ENCODE measurements at places on chromosomes 3 and 15.

- DNase-seq: no peak
- no peak overlapping the region for H3K4me3 ChIP-seq
- no peaks in the 10 kb centered on the region for H3K4me1 ChIP-seq
These were observed 321.5 kb upstream of the CADM2 start for GRCh38 chr3:84637272-84637671.

GRCh38 chr15:25693321-25694238 is 169.5 kb downstream of the ATP10A start:
- H3K27me3 ChIP-seq: no peaks in the 10 kb centered on the region

DNA sequence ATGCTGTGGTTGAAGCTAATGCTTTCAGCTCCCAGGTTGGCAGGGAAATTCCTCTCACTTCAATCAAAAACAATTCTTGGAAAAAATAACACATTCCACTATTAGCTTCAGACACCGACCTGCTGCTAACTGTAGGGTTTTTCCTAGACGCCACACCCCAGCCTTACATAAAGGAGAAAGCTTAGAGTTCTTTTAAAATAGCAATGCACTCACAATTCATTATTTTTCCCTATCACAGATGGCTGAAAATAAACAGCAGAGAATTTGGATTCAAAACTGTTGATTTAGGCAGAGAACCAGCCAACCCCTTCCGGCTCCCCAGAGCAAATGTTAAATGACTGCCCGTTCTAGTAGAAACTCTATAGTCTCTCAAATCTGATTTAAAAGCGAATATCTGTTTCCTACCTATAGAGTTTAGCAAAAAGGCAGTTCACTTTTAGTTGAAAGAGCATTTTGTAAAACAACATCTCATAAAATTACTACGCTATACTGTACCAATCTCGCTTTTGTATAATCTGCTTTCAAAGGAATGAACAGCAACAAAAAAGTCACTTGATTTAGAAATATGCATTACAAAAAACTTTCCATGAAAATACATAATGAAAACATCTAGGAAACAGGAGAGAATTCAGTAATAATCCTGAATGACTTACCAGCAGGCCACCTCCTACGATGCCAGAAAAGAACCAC is 586 bp downstream of the TM4SF1 start:
- H3K4me3 ChIP-seq: no peak overlapping the region
- H3K27ac ChIP-seq: no peak overlapping the region
- peaks cover 3% of the 10 kb centered on the region for H3K4me1 ChIP-seq
- no peak for DNase-seq
- peaks cover 3% of the 10 kb centered on the region for H3K36me3 ChIP-seq

DNA sequence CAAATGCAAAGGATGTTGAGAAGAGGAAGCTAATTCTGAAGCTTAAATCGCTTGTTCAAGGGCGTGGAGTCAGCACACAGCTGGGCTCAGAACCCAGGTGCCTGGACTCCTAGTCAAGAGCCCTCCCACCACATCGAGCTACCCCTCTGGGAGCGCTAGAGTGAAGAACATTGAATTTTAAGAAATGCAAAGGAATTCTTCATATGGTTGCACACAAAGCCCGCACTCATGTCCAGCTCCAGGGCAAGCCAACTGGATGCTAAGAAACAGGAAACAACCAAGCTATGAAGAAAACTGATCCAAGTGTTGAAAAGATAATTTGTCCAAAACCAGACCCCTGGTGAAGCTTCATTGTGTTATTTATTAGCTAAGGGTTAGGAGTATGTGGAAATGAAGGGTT is 122.3 kb downstream of the ALDH1A2 start:
- H3K36me3 ChIP-seq: peaks cover 2% of the 10 kb centered on the region
- no peak for DNase-seq
- H3K27me3 ChIP-seq: peaks cover 63% of the 10 kb centered on the region
- H3K4me3 ChIP-seq: no peak overlapping the region

DNA sequence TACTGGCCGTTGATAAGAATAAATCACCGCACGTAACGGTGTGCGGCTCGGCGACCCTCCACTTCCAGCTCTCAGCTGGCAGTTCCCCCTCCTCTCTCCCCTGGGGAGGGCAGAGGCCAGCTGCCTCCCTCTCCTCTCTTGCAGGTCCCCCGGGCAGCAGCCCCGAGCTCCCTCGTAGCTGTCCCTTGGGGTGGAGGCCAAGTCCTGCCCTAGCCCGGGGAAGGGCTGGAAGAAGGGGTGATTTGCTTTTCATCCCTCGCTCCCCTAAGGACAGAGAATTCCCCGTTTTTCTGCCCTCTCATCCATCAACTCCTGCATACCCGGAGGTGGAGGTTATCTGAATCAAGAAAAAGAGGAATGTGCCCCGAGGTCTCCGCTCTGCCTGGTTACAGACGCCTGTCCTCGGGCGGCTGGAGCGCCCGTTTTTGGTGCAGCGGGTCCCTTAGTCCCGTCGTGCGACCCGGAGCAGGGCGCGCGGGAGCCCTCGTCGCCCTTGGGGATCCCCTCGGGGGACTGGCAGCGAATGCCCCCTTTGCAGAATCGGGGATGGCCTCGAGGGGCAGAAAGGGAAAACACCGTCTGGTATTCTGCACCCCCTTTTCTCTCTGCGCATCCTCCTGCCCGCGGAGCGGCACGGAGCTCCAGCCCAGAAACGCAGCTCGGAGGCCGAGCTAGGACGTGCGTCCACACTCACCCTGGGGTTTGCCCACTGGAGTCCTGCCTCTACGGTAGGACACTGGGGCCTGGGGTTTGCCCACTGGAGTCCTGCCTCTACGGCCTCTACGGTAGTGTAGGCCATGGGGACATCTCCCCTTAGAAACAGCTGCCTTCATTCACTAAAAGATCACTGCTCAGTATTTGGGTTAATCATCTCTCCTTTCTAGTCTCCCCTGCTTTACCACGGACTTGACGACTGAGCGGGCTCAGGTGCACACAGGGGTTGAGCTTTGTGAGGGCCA is 2.2 kb downstream of the PTPRG start:
- peaks cover 3% of the 10 kb centered on the region for H3K4me1 ChIP-seq
- H3K4me3 ChIP-seq: no peak overlapping the region
- peaks cover 55% of the 10 kb centered on the region for H3K27me3 ChIP-seq
- DNase-seq: no peak

DNA sequence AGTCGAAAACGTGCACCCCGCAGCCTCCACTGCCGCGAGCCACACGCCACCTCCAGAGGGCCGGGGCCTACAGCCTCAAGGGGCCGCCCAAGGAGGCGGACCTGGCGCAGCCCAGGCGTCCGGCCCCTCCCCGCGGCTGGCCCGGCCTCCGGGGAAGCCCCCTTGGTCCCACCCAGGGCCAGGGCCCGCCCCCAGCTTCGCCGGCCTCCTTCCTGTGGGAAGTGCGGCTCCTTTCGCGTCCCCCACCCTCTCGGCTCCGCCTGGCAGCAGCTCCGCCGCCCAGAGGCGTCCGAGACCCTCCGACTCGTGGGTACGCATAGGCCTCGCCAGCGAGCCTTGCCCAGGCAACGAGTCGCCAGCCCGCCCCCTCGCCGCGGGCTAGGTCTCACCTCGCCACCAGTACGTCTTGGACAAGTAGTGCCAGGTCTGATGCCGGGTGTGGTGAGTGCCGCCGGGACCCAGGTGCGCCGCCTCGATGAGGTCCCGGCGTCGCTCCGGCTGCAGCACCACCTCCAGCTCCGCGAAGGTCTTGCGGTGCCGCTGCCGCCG is 642 bp downstream of the ZBTB11 start:
- H3K4me1 ChIP-seq: peaks cover 41% of the 10 kb centered on the region
- no peaks in the 10 kb centered on the region for H3K27me3 ChIP-seq
- DNase-seq: peak; percentile 96
- H3K4me3 ChIP-seq: peak overlapping the region; percentile 97
- peak overlapping the region; percentile 98 for H3K27ac ChIP-seq

- no peak overlapping the region for H3K27ac ChIP-seq
- DNase-seq: no peak
- no peaks in the 10 kb centered on the region for H3K27me3 ChIP-seq
- no peaks in the 10 kb centered on the region for H3K4me1 ChIP-seq
- H3K4me3 ChIP-seq: no peak overlapping the region
These were observed 681.3 kb downstream of the ROBO1 start for GRCh38 chr3:79086514-79086913.

DNA sequence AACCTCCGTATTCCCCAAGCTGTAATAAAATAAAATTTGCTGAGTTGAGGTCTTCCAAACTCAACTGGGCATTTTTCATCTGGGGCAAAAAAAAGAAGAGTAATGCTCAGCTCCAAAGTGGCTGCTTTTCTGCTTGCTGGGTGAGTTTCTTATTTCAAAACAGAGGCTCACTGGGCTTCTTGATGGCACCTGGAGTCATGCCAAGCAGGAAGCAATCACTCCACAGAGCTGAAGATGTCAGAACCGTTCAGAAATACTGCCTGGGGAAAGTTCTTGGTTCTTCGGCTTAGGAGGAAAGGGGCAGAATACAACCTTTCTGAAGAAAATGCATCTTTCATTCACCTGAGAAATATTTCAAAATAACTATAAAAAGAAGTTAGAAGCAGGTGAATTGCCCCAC is 4.1 kb downstream of the CCR9 start:
- no peak for DNase-seq
- peaks cover 18% of the 10 kb centered on the region for H3K4me1 ChIP-seq
- H3K36me3 ChIP-seq: no peaks in the 10 kb centered on the region

GRCh38 chr3:189655617-189656016 is 24.4 kb downstream of the TP63 start:
- H3K27me3 ChIP-seq: no peaks in the 10 kb centered on the region
- H3K36me3 ChIP-seq: no peaks in the 10 kb centered on the region
- H3K27ac ChIP-seq: no peak overlapping the region
- no peaks in the 10 kb centered on the region for H3K4me1 ChIP-seq
- H3K4me3 ChIP-seq: no peak overlapping the region

DNA sequence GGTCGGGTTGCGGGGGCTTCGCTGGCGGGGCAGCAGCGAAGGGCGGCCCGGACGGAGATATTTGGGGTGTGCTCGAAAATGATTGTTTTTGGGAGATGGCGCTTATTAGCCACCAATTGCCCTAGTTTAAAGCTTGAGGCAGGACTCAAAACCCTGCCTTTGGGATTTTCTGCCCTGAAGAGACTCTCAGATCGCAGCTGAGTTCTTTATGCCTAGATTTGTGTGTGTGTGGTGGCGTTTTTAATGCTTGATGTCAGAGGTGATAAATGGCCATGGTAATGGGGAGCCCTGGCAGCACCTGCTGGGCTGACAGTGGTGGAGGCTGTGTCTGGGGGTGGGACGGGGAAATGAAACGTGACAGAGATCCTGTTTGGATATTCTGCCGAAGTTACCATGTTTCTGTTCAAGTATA is 604 bp downstream of the KCTD6 start:
- H3K36me3 ChIP-seq: no peaks in the 10 kb centered on the region
- peak overlapping the region; percentile 96 for H3K4me3 ChIP-seq
- peaks cover 49% of the 10 kb centered on the region for H3K4me1 ChIP-seq

GRCh38 chr15:50340416-50340815 is 14.6 kb downstream of the GABPB1 start:
- no peak for DNase-seq
- H3K27me3 ChIP-seq: no peaks in the 10 kb centered on the region
- peak overlapping the region; percentile 51 for H3K27ac ChIP-seq
- H3K4me3 ChIP-seq: no peak overlapping the region

DNA sequence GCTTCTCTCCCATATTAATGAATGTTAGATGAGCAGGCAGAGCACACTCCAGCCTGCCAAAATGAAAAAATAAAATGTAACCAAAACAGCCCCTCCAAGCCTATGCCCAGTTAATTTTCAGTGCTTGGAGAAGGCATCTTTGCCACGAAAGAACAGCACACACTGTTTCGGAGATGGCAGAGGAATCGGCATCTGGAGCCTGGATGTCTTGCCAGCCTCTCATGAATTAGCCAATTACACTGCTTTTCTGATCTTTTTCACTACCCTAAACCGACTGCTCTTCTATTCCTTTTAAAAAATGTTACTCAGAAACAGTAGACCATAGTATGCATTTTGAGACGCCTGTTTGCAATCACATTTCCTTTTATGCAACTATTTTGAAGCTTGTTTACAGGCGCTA is 249.6 kb downstream of the TLE3 start:
- no peaks in the 10 kb centered on the region for H3K36me3 ChIP-seq
- H3K27ac ChIP-seq: no peak overlapping the region
- no peak overlapping the region for H3K4me3 ChIP-seq
- DNase-seq: no peak
- H3K27me3 ChIP-seq: peaks cover 34% of the 10 kb centered on the region

- peaks cover 4% of the 10 kb centered on the region for H3K36me3 ChIP-seq
- H3K27me3 ChIP-seq: no peaks in the 10 kb centered on the region
- no peak overlapping the region for H3K27ac ChIP-seq
- DNase-seq: no peak
These were observed 36.6 kb downstream of the ATP6V1A start for GRCh38 chr3:113783463-113783862.

DNA sequence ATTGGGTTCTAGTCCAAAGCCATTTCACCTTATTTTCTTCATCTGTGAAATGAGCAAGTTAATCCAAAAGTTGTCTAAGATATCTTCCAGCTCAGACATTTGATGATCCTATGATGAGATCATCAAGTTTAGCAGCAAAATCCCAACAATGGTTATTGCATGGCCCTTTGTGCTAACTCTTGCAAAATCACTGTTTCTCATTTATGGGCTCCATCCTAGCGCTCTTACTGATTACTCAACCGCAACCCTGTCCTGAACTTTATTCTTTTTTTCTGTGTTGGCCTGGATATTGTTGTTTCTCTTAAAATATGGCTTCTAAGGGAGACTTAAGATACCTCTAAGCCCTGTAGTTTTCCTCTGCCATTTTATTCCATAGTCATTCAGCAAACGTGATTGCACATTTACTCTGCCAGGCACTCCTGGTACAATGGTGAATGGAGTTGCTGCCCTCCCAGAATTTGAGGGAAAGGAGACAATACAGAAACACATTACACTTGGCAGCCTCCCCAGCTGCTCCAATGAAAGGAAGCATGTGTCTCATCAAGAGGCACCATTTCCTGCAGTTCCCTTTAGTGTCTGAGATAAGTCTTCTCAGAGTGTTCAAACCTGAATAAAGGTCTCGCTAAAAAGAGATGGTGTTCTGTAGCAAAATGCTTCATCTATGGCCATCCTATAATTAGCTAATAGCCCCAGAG is 4.4 kb downstream of the GXYLT2 start:
- peaks cover 80% of the 10 kb centered on the region for H3K27me3 ChIP-seq
- peaks cover 5% of the 10 kb centered on the region for H3K4me1 ChIP-seq
- H3K36me3 ChIP-seq: peaks cover 6% of the 10 kb centered on the region
- no peak for DNase-seq
- no peak overlapping the region for H3K4me3 ChIP-seq

GRCh38 chr3:132916096-132916495 is 122.1 kb upstream of the TMEM108 start:
- no peak overlapping the region for H3K27ac ChIP-seq
- no peaks in the 10 kb centered on the region for H3K36me3 ChIP-seq

GRCh38 chr15:29449136-29449535 is 179.5 kb upstream of the NSMCE3 start:
- no peak overlapping the region for H3K4me3 ChIP-seq
- no peaks in the 10 kb centered on the region for H3K27me3 ChIP-seq
- peaks cover 9% of the 10 kb centered on the region for H3K4me1 ChIP-seq
- H3K27ac ChIP-seq: no peak overlapping the region
- DNase-seq: no peak
- no peaks in the 10 kb centered on the region for H3K36me3 ChIP-seq

DNA sequence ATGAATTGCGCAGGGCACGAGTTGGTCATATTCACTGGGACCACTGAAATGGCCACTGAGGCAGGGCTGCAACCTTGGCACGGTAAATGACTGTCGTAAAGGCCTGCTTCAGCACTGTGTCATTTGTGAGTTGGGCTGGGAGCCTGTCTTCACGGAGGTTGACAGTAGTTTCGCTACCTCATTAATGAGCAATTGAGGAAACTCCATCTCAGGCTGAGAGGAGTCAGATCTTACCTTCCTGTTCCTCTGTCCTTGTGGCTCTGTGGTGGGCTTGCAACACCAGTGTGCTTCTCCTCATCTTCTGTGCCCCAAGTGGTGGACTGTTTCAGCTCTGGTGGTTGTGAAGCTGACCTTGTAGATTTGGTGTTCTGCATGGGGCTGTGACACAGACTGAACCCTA is 80.1 kb upstream of the EIF1B start:
- no peak overlapping the region for H3K4me3 ChIP-seq
- no peak for DNase-seq
- H3K27ac ChIP-seq: no peak overlapping the region
- H3K36me3 ChIP-seq: peaks cover 9% of the 10 kb centered on the region
- H3K4me1 ChIP-seq: peaks cover 4% of the 10 kb centered on the region
- no peaks in the 10 kb centered on the region for H3K27me3 ChIP-seq
